NCI-H2081 treated with DMSO at 0.1 percent for 48 hours (cell line): ENCODE measurements at places on chromosomes 16 and 17.

GRCh38 chr17:1793447-1793806 lies 31.6 kb downstream of the SERPINF1 start:
- no peak for DNase-seq

DNA sequence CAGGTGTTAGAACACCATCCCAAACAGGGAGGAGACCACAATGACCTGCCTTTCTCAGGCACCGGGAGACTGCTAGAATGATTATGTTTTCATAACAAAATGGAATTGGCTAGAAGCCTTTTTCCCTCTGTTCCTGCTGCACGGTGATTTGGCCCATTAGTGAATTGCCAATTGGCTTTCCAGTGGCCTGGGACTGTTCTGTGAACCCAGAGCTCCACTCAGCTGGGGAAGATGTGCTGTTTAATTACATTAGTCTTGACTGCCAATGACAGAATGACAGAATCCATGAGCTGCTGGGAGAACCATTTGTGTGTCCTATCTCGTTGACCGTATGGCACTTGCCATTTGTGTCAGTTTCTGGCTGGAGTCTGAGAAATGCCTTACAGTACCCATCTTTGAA lies 242.9 kb downstream of the CDH11 start:
- DNase-seq: no peak

DNA sequence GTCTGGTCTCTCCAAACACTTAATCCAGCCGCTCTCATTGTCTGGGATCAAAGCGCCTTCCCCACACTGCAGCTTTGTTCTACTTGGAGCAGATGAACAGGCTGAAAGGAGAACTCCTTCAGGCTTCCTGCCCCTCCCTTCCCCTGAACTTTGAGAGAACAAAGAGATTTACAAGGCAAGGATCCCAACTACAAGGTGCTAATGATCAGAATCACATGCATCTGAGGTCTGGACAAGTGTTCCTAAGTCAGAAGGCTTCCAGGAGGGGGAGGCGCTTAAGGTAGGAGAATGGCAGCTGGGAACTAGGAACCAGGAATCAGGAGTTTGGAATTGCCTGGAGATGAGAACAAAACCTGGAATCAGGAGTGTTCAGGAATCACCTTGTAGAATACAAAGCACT lies 606.3 kb upstream of the CDH11 start:
- DNase-seq: no peak

DNA sequence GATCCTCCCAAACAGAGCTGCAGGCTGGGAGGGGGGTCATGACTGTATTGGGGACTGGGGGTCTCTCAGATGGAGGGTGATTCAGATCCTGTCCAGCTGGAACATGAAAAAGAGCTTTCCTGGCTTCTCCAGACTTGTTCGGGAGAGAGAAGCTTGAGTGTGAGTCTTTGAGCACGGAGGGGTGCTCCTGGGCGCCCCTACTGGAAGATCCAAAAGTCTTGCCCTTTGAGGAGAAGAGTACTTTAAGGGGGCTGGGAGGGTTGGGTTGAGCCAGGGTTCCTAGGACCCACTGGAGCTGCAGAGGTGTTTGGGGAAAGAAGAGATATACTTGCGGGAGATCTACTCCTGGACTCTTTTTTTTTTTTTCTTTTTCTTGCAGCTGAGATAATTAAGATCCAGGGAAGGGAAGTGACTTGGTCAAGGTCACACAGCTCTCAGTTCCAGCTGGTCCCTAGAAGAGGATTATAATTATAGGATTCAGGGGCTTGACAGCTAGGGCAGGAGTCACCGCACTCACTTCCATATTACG lies 8.4 kb downstream of the RARA start:
- DNase-seq: no peak

DNA sequence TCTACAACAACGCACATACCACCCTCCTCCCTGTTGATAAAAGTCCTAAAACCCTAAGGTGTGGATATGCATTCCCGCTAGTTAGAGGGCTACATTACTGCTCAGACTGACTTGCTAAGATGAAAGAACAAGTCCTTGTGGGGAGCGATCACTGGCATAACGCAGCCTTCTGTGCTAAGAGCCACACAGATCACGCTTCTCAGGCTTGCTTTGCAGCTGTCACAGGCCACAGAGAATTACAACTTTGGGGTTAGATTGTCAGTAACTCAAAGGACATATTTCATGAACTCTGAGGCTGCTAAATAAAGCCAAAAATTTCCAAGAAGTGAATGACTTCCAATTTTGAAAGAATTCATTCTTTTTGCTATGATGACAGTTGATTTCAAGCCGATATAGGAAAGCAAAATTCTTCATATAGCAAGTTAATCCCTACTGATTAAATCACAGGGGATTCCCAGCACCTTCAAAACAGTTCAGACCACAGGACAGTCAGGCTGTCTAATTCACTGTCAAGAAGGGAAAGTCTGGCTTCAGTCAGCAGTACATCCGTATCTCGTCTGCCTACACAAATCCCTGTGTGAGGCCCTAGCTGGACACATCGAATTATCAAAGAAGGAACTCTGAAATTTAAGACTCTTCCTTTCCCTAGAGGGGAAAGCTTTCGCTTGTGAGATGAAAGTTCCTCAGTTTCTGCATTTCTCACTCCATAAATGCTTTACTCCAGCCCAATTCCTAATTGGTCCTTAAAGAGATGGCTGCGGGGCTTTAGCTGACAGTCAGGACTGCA lies 107.1 kb downstream of the VPS53 start:
- no peak for DNase-seq

DNA sequence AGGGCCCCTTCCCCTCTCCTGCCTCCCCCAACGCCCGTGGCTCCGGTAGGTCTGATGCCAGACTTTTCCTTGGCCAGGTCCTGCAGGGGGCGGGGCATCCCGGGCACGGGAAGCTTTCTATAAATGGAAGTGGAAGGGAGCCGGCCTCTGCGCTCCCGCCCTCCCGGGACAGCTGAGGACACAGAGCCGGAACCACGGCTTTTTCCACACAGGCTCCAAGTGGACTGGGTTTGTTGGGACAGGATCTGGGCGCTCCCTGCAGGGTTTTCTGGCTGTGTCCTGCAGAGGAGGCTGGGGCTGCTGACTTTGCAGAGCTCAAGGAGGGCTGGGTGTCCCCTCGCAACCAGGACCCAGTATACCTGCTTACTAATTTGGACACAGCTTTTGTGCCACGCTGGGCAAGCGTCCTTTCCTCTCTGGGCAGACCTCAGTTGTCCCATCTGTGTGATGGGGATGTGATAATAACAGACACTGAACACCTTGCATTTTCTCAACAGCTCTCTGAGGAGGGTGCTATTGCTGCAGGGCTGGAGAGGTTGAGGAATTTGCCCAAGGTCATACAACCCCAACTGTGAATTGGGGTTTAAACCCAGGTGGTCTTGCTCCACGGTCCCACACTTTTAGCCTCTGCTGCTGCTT lies 1.8 kb downstream of the TNS4 start:
- no peak for DNase-seq

GRCh38 chr16:78438632-78439031 lies 339.2 kb downstream of the WWOX start:
- DNase-seq: no peak

DNA sequence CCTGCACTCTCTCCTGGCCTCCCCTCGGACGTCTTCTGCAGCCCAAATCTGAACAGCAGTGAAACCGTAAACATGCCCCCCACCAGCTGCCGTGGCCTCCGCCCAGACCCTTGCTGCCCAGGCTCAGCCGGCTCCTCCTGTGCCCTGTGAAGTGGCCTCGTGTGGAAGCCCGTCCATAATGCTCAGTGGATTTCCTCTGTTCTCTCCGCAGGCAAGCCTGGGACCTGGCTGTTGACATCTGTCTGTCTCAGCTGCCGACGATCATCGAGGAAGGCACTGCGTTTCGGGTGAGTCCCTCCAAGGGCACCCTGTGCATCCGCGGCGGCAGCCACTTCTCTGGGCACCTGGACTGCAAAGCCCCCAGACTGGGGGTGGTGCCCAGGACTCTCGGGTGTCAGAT lies 153.9 kb upstream of the CHMP6 start:
- no peak for DNase-seq

DNA sequence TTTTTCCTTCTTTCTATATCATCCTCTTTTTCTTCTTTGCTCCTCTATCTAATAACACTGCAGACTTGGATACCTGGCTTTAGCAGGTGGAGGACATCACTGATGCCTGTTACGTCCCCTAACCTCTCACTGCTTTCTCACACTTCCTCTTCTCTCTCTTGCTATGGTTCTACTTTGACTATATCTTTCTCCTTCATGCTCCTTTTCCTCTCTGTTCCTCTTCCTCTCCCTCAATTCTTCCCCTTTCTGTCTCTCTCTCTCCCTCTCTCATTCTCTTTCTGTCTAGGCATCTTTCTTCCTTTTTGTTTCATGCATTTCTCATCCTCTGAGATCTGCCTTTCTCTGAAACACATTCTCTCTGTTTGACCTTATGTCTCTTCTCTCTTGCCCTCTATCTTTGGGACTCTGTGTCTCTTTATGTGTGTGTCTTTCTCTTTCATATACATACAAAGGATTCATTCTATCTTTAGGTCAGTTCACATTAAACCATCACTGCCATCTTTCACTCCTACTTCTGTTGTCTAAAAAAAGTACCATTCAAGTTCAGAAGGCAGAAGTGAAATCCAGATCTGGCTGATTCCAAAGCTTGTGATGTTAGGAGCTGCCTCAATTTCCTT lies 353.7 kb downstream of the SHISA9 start:
- no peak for DNase-seq

DNA sequence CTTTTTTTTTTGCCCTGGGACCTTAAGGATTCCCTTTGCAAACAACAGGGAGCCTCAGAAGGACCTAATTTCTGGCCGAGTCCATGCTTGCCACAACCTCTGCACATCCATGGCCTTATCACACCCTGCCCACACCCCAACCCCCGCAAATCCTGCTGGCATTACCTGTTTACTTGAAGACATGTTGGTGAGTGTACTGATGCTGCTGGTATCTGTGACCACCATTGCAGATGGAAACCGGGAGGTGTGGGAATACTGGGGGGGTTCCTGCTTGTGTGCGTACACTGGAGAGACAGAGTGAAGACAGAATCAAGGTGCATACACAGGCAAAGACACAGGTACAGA lies 46.0 kb downstream of the HNF1B start:
- DNase-seq: no peak

GRCh38 chr17:40415390-40415789 lies 2.3 kb downstream of the TOP2A start:
- DNase-seq: no peak

GRCh38 chr16:49424961-49425360 lies 51.4 kb downstream of the C16orf78 start:
- DNase-seq: no peak

GRCh38 chr17:3821101-3821500 lies 20.1 kb upstream of the ITGAE start:
- DNase-seq: no peak

- DNase-seq: no peak
These were observed 1.2 kb upstream of the SOST start for GRCh38 chr17:43759836-43760235.

GRCh38 chr17:145671-146541 lies 8.5 kb downstream of the SCGB1C2 start:
- DNase-seq: no peak

DNA sequence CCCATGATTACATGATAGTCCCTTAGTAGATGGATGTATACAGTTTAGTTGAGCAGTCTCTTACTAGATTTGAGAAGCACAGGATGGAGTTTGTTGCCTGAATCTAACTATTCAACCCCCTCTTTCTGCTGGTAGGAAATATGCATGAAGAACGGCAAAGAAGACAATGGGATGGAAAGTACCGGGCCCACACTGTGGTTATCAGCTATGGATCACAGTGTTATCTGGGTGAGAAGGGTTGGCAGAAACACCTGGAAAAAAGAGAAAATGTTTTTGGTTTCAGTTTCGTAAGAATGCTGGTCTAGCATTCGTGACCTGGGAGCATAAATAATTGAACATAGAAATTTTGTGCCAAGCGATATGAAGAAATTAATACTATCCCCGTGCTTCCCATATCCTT lies 53.1 kb downstream of the ANKFN1 start:
- no peak for DNase-seq

GRCh38 chr17:13437966-13438779 lies 163.6 kb downstream of the HS3ST3A1 start:
- no peak for DNase-seq

- no peak for DNase-seq
These were observed 95.2 kb upstream of the CIBAR2 start for GRCh38 chr16:85207357-85207921.

DNA sequence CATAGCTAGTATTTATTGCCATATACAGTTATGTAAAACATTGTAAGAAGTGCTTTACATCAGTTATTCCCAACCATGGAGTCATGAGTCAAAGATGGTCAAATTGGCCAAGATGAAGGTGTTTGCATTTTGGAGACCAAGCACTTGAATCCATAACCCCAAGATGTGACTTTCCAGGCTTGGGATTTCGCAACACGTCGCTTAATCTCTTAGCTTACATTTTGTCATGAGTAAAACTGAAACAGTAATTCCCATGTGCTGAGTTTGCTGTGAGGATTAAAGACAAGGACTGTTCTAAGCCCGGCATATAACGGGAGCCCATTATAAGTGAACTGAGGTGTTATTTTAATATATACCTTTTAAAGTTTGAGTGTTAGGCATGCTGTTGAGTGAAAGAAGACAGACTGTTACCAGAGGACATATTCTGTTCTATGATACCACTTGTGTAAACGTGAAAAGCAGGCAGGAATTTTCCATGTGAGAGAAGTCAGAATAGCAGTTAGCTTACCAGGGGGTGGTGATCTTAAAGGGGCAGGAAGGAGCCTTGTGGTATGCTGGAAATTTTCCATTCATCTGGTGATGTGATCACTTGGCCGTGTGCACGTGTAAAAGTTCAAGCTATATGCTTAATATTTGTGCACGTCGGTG lies 484.9 kb downstream of the WWOX start:
- DNase-seq: no peak

DNA sequence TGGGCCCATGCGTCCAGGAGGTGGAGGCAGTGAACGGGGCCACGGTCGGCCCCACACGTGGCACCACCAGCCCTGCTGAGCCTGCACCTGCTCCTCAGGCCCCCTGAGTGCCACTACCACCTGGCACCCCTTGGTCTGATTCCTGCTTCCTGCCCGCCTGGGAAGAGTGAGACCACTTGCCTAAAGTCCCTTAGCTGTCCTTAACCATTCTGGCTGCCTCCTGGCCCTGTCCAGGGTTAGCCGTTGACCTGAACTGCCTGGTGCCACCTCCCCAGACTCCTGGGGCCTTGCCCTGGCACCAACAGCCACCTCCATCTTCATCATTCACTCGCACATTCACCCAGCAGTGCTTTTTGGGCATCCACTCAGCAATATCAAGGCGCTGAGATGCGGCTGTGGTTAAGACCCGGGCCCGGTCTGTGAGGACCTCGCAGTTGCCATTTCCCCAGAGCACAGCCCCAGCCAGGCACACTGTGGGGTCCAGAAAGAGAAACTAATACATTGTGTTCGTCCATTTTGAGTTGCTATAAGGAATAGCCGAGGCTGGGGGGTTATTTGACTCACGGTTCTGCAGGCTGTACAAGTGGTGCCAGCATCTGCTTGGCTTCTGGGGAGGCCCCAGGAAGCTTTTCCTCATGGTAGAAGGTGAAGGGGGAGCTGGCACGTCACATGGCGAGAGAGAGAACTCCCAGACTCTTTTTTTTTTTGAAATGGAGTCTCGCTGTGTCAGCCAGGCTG lies 318.4 kb downstream of the SEC14L1 start:
- no peak for DNase-seq

DNA sequence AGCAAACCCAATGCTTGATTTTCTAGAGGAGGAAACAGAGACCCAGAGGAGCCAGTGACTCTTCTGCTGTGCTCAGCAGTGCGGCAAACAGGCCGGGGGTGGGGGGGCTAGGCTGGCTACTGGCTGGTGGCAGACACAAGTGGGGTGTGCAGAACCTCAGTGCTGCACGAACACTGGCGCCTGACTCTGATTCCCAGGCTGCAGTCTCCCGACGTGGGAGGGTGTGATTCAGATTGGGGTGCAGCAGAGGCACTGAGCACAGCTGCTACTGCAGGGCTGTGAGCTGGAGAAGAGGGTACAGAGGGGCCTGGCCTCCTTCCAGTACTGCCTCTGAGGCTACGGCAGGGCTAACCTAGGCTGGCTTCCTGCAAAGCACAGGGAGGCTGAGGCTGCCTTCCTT lies 8.1 kb downstream of the RPL19 start:
- no peak for DNase-seq
